COR-L47 (cell line): ENCODE measurements at places on chromosomes 5 and 9.

DNA sequence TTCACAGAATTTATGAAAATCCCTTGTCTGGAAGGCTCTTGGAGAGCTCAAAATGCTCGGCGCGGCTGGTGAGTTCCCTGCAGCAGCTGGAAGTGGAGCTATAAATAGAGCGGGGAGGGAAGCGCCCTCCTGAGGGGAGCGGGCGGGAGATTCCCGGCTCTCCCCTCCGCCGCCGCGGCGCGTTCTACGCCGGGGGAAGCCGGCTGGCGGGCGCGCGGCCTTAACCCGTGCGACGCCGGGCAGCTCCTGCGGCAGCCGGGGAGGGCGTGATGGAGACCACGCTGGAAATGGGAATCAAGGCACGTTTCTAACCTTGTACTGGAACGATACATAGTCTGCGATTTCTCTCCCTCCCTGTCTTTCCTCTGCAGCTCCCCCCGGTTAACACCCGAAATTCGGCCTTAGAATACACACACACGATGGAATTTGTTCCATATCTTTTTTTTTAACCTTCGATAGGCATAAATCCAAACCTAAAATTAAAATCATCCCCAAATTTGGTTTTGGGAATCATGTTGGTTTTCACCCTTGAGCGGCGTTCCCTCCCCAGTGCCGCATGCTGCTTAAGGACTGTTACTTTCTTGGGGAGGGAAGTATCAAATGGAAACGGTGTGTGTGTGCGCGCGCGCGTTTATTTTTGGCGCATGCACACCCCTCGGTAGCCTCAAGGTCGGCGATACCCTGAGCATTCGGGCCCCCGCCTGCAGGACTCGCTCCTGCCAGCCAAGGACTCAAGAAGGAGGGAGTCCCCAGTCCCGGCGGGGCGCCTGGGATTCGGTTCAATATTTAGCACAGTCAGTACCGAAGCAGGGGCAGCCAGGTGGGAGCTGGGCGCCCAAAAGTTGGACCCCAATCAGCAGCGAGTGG is 306.3 kb upstream of the KCNN2 start:
- DNase-seq: peak; percentile 76

GRCh38 chr5:137136991-137137632 is 362.0 kb downstream of the SPOCK1 start:
- DNase-seq: peak; percentile 53

DNA sequence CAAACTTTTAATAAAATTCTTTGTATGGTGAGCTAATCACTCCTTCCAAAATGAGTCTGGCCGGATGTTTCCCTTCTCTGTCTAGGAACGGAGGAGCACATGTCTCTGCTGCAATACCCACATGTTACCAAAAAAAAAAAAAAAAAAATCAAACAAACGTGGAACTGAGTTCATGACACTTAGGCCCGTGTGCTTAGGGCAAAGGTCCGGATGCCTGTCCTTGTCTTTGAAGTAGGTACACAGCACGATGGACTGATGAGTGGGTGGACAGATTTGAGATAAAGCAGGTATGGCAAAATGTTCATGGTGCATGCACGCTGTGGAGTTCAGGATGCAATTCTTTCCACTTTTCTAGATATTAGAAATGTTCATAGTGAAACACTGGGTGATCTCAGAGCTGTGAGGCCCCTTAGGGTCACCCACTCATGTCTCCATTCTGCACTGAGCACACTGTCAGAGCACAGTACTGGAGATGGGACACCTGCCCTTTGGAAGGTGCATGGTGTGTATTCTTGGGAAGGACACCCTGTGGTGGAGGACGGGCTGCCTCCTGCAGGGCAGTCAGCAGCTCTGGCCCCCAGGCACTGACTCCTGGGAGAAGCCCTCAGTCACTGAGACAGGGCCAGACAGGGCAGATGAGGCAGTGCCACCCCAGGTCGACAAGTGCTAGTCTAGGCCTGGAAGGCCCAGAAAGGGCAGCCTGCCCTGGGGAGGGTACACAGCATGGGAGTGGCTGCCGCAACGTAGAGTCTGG is 43.6 kb downstream of the GADD45G start:
- DNase-seq: no peak

- no peak for DNase-seq
These were observed 26.4 kb downstream of the ZDHHC11B start for GRCh38 chr5:757931-758697.

GRCh38 chr5:147455822-147456450 is 53.9 kb downstream of the DPYSL3 start:
- no peak for DNase-seq

DNA sequence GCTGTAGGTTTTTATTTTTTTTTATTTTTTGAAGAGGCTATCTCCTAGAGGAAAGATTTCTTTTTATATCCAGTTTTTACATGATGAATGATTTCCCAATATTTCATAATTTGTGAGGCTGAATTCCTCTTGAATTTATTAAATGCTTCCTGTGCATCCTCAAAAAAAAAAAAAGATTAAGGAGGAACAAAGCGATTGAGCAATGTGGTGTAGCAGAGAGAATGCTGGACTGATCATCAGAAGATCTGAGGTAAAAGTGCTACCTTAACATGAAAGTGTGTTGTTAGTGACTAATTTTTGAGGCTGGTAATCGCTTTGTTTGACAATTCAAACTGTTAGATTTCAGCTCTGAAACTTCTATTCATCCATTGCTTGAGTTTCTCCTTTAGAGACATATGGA is 125.1 kb downstream of the ESM1 start:
- no peak for DNase-seq

DNA sequence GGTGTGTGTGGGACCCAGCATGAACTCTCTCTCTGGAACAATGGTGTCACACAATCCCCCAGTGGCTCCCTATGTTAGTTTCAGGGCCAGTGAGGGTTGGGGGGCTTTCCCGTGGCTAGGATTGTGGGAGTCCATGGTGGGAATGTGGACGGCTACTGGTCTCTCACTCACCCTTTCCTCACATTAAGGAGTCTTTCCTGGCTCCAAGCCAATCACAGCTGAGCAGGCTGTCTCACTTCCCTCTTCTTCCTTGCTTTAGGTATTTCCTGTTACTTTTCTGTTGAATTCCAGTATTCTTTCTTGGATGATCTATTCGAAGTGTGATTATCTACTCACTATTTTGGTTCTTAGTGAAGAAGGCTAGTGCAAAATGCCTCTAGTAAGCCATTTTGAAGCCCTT is 324.4 kb upstream of the MPDZ start:
- no peak for DNase-seq

- no peak for DNase-seq
These were observed 25.6 kb downstream of the CARNMT1 start for GRCh38 chr9:75002422-75003023.

GRCh38 chr5:93800988-93801811 is 59.8 kb upstream of the POU5F2 start:
- peak; percentile 65 for DNase-seq

GRCh38 chr9:80369641-80370040 is 797.9 kb downstream of the TLE4 start:
- no peak for DNase-seq

DNA sequence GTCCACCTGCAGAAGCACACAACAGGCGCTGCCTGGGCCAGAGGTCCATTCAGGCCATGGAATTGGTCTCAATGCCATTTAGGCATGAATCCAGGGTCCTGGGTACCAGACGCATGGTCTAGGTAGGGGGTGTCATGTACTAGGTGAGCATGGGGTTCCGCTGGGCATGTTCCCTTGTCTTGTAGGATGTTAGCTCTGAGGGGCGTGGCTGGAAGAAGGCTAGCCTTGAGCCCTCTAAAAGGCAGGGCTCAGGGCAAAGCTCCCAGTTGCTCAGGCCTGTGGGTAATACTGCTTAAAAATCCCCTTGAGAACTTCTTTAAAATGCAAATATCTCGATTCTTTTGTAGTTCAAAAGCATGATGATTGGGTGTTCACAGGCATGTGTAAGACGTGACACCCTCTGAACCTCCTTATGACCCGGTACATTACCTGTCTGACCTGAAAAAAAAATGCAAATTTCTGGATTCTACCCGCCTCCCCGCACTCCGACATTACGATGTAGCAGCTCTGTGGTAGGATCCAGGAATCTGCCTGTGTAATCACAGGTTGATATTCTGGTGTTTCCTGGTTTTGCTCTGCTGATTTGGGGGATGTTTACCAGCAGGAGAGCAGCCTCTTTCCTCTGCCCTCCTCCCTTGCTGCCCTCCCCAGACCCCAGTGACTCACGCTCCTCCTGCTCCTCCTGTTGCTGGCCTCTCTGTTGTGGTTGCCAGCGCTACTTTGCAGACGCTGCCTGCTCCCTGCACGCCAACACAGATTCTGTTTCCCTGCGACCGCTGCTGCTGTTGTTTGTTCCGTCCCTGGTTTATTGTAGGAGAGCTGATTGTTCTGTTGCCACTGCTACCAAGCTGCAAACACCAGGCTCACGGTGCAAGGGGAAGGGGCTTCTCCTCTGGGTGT is 5.7 kb downstream of the TMC1 start:
- no peak for DNase-seq

DNA sequence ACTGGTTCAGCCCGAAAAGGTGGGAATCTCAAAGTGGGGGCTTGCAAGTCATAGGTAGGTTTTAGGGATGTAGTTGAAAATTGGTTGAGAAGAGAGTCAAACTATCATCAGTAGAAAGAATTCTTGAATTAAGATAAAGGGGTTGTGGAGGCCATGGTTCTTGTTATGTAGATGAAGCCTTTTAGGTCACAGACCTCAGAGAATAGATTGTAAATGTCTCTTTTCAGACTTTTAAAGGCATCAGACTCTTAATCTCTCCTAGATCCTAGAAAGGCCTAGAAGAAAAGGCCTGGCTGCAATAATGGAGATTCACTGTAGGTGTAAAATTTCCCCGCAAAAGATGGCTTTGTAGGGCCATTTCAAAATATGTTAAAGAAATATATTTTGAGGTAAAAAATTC is 96.4 kb downstream of the PSAT1 start:
- no peak for DNase-seq

- no peak for DNase-seq
These were observed 14.1 kb downstream of the SLC6A7 start for GRCh38 chr5:150203832-150204589.

- no peak for DNase-seq
These were observed 97.7 kb downstream of the AK8 start for GRCh38 chr9:132780230-132781007.

DNA sequence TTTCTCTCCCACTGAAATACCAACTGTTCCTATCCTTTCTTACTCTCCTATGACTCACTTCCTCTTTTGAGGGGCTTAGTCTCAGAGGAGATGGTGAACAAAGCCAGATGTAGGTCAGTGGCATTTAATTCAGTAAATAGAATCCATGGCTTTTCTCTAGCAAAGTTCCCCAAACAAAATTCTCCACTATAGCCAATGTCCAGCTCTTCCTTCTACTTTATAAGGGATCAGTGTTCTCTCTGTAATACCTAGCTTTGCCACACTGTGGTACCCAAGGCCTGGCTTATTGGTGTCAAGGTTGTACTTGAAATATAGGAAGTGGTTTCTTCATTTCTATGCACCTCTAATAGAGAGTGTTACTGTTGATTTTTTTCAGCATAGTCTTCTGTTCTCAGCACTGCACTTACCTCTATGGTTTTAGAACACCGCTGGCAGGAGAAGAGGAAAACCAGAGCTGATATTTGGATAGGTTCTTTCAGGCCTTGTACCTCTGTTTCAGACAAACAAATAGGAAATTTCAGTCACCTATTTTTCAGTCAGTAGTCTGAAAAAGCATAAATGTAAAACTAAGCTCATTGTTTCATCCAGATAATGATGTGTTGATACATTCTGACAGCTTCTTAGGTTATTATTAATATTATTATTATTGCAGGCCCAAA is 40.6 kb upstream of the ITGA2 start:
- DNase-seq: peak; percentile 45

GRCh38 chr5:27906931-27907601 is 868.7 kb upstream of the CDH9 start:
- DNase-seq: no peak

GRCh38 chr5:138910546-138911185 is 35.5 kb upstream of the LRRTM2 start:
- no peak for DNase-seq

- no peak for DNase-seq
These were observed 3.6 kb downstream of the PSMB7 start for GRCh38 chr9:124411514-124412227.

DNA sequence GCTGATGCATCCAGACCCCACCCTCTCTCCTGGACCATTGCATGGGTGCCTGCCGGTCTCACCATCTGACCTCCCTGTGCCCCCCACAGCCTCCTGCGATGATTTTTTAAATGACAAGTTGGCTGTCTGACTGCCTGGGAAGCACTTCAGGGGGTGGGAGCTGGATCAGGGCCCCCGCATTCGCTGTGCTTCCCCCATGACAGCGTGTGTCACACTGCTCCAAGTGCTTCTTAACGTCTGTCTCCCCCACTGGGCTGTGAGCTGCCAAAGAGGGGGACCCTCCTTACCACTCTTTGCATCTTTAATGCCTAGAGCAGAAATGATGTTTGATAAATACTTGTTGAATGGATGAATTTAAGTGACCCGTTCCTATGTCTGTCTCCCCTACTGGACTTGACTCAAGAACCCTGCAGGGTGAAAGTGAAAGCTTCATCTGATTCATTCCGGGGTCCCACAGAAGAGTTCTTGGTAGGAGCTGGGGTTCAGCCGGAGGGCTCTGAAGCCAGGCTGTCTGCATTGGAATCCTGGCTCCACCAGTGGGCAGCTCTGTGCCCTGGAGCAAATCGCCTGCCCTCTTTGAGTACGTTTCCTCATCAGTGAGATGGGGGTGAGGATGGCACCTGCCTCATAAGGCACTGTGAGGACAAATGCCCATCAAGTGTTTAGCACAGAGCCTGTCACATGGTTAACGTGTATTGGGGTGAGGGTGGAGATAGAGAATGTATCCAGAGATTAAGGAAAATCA is 7.6 kb upstream of the EGR1 start:
- DNase-seq: no peak

DNA sequence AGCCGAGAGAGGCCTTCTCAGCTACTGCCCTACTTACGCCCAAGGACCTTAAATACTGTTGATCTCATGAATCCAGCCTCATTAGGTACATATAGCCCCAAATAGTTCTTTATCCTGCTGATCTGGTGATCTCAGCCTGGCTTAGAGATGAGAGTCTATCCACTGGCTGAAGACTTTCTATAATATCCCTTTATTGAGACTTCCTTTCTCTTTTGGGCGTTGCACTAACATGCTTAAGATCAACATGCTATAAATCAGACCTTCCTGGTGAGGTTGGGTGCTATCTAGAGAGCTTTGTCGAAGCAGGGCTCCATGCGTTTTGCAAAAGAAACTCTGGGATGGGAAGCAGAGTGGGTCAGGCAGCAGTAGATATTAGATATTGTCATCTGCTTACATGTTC is 44.0 kb upstream of the AGXT2 start:
- no peak for DNase-seq
